A172 (cell line): ENCODE measurements at places on chromosomes 4 and X. TPM values are rescaled to one million over a fixed set of nuclear protein-coding genes. Genes with fewer than 3 reads are reported as not detected.

- peak; percentile 37 for DNase-seq
Observed at GRCh38 chr4:39043861-39044363, 11.7 kb upstream of the TMEM156 start.

DNA sequence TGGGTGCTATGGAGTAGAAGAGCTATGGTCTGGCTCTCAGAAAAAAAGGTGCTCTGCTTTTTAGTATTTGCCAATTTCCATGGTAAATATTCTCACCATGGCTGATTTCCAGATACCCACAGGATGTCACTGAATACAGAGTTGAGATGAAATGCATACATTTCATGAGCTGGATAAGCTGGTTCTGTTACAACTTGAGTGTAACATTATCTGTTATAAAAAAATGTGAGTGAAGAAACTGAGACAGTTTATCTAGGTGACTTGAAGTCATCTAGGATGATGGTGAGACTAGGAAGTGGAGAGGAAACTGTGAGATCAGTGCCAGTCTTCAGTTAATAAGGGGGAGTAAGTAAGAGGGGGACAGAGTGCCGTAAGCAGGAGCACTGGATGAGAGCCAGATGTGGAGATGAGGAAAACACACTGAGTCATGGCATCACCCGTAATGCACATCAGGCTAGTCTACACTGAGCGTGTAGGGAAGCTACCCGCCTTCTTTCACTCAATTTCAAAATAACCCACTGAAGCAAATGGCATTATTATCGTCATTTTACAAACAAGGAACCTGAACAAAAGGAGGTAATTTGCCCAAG is 5.0 kb downstream of the HPSE start:
- no peak for DNase-seq

- peak; percentile 43 for DNase-seq
Observed at GRCh38 chr4:114384629-114385028, 214.0 kb upstream of the UGT8 start.

GRCh38 chr4:123304151-123304964 is 92.2 kb upstream of the SPRY1 start:
- DNase-seq: no peak

- peak; percentile 28 for DNase-seq
Observed at GRCh38 chr4:147160908-147161513, 215.3 kb upstream of the TTC29 start.

DNA sequence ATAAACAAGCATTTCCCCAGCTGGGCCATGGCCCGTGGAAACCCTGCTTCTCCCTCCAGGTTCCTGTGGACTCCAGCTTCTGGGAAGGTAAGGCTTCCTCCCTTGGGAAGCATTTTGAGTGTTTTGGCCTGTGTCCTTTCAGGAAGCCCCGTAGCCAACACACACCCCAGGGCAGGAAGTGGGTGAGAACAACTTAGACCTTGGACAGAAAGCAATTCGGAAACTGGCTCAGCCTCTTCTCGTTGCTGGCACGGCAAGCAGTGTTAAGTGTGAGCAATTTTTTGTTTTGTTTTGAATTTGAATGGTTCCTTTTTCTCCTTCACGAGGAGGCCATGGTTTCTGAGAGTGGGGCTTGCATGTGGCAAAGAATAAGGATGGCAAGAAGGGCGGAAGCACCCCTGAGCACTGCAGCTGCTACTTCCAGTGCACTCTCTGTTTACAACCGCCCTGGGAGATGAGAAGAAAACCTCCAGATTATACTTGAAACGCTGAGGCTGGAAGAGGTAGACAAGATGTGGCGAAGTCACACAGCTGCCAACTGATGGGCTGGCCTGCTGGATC is 14.1 kb upstream of the CYTL1 start:
- DNase-seq: no peak

FAM149A gene
- total RNA-seq: 5.6 and 7.3 TPM in 2 replicates
